Stimulated activated CD4-positive, alpha-beta T cell treated with anti-CD3 and anti-CD28 coated beads, Interleukin-4, amount 100 ng/mL, for 48 hours (primary cell): ENCODE measurements at places on chromosomes 11 and 22.

GRCh38 chr22:35893698-35894097 is 134.9 kb downstream of the RBFOX2 start:
- DNase-seq: no peak

GRCh38 chr11:126333142-126333541 is 22.3 kb upstream of the ST3GAL4 start:
- DNase-seq: no peak

GRCh38 chr11:112050721-112051120 is 23.1 kb downstream of the PIH1D2 start:
- DNase-seq: no peak

GRCh38 chr11:61075891-61076290 is 26.4 kb upstream of the CD5 start:
- DNase-seq: no peak

DNA sequence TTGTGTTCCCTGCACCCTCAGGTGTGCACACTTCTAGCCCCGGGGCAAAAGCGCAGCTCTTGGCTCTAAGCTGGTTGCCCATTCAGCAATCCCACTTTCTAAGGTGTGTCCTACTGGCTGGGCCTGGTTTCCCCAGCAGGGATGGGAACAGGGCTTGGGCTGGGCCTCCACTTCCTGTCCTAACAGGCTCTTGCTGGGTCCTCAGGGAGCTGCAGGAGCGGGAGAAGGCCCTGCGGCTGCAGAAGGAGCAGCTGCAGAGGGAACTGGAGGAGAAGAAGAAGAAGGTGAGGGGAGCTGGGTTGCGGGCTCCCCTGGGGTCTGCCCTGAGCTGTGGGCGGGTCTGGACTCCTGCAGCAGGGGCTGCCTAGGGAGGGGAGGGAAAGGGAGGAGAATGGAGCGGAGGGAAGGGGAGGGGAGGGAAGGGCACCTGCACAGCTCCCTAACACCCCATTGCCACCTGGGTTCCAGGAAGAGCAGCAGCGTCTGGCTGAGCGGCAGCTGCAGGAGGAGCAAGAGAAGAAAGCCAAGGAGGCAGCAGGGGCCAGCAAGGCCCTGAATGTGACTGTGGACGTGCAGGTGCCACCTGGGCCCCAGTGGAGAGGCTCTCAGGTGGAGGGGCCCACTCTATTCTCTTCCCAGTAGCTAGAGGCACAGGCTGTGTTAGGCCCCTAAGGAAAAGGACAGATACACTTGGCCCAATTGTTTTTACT is 24.6 kb downstream of the INCENP start:
- no peak for DNase-seq

- DNase-seq: no peak
Measured at GRCh38 chr11:85902353-85902752, 47.2 kb downstream of the CCDC83 start.

DNA sequence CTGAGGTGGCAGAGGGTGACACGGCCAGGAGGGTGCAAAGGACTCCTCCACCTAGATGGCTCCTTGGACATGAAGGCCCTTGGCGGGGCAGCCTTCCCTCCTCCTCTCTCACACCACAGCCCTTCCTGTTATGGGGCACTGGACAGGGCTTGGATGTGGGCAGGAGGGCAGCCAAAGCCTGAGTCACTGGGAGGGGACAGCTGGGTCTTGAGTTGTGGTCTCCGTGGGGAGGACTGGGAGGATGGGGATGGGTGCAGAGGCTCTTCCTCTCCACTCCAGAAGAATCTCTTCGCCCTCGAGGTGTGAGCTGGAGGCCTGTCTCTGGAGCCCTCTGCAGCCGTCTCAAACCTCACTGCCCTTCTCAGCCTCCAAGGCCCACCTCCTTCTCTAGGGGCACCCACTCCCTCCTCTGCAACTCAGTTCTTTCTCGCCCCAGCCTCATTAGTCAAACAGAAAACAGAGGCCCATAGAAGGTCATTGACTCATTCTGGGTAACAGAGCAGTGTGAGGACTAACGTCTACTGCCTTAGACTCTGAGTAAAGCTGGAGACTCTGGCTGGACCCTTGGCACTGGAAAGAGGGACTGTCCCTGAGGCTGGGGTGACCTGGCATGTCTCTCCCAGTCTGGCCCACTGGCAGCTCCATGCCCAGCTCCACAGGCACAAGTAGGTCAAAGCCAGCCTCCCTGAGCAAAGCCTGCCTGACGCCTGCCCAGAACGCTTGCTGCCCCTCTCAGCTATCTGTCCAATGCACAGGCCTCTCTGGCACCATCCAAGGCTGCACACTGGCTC is 47.5 kb upstream of the CDON start:
- no peak for DNase-seq

DNA sequence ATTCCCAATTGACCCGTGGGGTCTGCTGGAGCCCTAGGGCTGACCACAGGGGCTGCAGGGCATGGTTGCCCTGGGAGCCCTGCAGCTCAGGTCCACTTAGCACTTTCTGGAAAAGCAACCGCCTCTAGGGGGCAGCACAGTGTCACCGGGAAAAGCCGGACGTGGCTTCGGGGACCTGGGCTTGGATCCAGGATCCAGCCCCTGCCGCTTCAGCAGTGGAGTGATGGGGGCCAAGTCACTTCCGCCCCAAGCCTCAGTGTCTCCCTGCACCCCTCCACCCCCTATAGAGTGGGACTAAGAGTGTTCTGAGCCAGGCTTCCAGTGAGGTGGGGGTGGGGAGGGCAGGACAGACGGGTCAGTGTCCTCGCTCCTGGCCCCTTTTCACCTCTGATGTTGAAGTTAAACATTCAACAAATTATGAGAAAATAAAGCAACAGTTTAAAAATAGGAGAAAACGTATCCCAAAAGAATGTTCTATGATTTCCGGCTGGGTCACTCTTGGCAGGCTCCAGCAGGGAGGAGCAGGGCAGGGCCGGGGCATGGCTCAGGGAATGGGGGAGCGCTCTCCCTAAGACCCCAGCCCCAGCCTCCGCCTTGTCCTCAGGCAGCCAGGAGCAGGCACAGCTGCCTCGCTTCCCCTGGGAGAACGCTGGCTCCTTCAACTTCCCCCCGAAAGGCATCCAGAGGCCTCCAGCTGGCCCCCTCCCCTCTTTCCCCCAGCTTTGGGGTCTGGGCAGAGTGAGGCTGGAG is 96.5 kb upstream of the FGF3 start:
- DNase-seq: peak; percentile 49

- DNase-seq: no peak
Measured at GRCh38 chr11:115238086-115238485, 266.1 kb downstream of the CADM1 start.

GRCh38 chr22:25038771-25039170 is 86.3 kb downstream of the KIAA1671 start:
- DNase-seq: no peak

DNA sequence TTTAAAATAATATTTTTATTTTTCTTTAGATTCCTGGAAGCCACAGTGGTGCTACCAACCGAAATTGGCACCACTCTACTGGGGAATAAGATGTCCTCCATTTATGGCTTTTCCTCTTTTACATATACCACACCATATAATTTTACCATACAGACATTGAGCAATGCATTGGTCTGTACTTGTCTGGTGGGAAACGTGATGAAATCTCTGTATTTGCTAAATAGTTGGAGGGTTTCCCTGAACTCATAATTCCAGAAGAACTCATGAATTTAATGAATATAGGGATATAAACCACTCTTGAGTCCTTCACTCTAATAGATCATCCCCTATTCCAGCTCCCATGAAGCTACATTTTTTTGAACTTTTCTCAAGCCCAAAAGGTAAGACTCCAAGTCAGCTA is 28.0 kb upstream of the MMP13 start:
- no peak for DNase-seq

- DNase-seq: peak; percentile 59
Measured at GRCh38 chr22:24758164-24758799, 16.2 kb downstream of the PIWIL3 start.

- DNase-seq: no peak
Measured at GRCh38 chr11:82007521-82007920, 726.1 kb downstream of the FAM181B start.

DNA sequence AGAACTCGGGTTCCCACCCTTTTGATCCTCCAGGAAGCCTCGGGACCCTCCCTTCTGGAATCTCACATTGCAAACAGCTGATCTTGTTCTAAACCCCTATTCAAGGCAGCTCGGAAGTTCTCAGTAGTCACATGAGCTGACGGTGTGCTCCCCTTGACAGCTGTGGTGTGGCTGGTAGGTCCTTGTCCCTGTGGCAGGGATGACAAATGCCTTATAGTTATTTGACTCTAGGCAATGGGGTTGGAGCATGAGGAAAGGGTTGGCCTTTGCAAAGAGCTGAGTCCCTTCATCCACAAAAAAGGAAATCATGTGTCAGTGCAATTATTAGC is 23.6 kb downstream of the EIF4G2 start:
- no peak for DNase-seq

- no peak for DNase-seq
Measured at GRCh38 chr22:37177221-37177620, 10.8 kb downstream of the C1QTNF6 start.

DNA sequence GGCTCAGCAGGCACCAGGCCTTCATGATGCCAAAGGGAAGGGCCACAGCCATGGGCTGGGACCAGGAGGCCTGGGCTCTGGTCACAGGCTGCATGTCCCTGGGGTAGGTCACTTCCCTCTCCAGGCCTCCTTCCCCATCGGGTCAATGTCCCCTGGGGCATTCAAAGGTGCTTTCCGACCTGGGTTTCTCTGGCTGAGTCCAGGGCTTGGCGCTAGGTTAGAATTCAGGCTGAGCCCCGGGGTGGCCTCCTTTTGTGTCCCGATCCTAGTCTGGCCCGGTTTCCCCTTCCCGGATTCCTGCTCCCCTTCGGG is 12.2 kb downstream of the MAFF start:
- no peak for DNase-seq

GRCh38 chr11:130635937-130636630 is 187.6 kb downstream of the ADAMTS15 start:
- no peak for DNase-seq

- no peak for DNase-seq
Measured at GRCh38 chr11:1326435-1327063, 17.1 kb upstream of the TOLLIP start.

- no peak for DNase-seq
Measured at GRCh38 chr22:29316141-29316828, 788 bp upstream of the RASL10A start.

- DNase-seq: peak; percentile 66
Measured at GRCh38 chr11:64331569-64332371, 8.2 kb upstream of the CCDC88B start.
